ENCODE measurements at places on chromosomes 7 and 10.
A peak's percentile ranks its signal among the peaks of the same experiment; 100 is the strongest.

DNA sequence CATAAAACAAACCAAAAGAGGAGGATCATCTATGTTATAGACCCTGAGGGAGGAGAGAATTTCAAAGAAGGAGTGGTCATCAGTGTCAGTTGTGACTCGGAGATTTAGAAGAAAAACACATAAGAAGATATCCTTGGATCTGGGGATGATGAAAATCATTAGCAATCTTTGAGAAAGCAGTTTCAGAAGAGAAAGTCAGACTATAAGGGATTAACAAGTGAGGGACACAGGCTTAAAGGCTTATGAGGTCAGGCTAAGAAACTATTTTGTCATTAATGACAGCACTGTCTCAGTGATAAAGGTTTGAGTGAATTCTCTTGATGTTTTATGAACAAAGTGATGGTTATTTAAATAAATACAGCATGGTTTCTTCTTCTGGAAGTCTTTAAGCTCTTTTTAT lies 6.1 kb upstream of the GPR85 start:
- DNase-seq: no peak

DNA sequence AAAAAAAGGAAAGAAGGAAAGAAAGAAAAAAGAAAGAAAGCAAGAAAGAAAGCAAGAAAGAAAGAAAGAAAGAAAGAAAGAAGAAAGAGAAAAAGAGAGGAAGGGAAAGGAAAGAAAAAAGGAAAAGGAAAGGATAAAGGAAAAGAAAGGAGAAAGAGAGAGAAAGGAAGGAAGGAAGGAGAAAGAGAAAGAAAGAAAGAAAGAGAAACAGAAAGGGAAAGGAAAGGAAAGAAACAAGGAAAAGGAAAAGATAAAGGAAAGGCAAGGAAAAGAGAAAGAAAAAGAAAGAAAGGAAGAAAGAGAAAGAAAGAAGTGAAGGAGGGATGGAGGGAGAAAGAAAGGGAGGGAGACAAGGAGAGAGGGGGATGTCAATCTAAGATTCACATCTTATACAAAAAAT lies 20.8 kb upstream of the SFTPA2 start:
- no peak for DNase-seq

GRCh38 chr10:44261296-44261695 lies 123.6 kb downstream of the CXCL12 start:
- no peak for DNase-seq

DNA sequence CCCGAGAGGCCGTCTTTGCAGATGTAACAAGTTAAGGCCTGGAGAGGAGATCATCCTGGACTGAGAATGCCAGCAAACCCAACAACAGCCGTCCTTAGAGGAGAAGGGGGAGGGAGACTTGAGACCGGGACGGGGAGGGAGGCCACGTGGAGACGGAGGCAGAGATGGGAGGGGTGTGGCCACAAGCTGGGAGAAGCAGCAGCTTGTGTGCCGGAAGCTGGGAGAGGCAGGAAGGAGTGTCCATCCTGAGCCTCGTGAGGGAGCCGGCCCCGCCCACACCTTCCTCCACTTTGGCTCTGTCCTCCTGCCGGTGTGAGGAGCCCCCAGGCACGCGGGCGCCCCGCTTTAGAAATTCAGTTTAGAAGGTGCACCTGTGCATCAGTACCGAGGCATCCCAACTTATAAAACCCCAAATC lies 95.7 kb downstream of the DNAJB6 start:
- DNase-seq: peak; percentile 90

- no peak for DNase-seq
These were observed 1.8 kb downstream of the PARP12 start for GRCh38 chr7:140060788-140061606.

DNA sequence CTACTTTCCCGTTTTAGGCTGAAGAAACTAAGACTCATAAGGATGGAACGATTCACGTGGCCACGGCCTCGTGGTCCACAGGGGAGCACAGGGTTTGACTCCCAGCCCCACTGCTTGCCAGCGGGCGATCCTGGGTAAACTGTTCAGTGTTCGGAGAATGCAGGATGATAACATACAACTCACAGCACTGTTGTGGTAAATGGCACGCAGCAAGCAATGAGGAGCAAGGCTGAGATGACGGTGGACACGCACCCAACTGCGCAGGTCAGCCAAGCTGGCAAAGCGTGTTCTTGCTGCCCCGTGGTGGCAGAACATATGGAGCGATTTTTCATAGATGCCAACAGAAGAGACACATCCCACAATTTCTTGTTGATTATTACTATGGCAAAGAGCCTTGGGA lies 272.7 kb downstream of the DNAJB6 start:
- DNase-seq: no peak

- no peak for DNase-seq
These were observed 99.2 kb downstream of the PDGFA start for GRCh38 chr7:420142-421093.

DNA sequence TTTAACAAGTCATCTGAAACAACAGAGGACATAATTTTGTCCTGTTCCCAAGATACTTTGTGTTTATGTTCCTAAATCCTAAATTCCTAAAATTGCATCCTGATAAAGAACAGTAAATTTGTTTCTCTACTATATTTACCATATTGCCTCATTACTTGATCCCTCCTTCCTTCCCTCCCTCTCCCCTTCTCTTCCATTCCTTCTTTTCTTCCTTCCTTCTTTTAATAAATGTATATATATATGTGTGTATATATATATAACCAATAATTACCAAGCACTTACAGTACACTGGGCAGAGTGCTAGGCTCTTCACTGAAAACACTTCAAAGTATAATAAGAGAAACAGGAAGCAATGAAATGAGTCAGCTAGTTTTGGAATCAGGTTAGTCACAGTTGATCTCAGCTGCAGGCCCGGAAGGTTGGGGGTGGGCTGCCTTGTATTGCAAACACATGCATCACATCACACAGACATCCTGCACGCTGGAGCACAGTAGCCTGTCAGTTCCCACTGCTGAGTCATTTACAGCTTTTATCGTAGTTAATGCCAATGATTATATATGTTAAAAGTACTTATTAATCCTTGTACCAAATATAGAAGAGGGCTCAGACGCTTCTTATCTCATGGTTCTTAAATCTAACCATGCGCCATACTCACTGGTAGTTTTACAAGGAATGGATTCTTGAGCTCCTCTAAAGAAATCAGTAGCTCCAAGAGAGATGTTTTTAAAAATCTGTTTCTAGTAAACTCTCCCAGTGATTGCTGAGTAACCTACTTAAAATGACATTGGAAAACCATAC lies 551.7 kb downstream of the GRM8 start:
- peak; percentile 78 for DNase-seq

DNA sequence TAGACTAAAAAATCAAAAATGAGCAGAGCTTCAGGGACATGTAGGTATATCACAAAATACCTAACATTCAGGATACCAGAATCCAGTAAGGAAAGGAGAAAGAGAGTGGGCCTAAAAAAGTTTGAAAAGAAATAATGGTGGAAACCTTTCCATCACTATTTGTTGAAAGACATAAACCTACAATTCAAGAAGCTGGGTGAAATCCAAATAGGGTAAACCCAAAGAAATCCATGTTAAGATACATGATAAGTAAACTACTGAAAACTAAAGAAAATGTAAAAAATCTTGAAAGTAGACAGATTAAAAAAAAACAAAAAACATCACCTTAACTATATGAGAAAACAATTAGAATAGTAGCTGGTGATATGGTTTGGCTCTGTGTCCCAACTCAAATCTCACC lies 76.7 kb upstream of the COMTD1 start:
- DNase-seq: no peak

GRCh38 chr7:37311355-37311754 lies 137.3 kb downstream of the ELMO1 start:
- no peak for DNase-seq

- DNase-seq: no peak
These were observed 83.6 kb downstream of the GCC1 start for GRCh38 chr7:127501817-127502216.

GRCh38 chr7:66213637-66214036 lies 8.5 kb downstream of the TPST1 start:
- DNase-seq: no peak

Data from SK-MEL-5 (cell line).